Heart right ventricle (tissue), 16 donors: ENCODE measurements at places on chromosomes 1 and 21.

GRCh38 chr1:18240906-18241305 is 133.3 kb downstream of the IGSF21 start:
- no peak for DNase-seq

GRCh38 chr1:221169447-221169889 is 290.2 kb downstream of the HLX start:
- no peak for DNase-seq

- DNase-seq = no peak
Observed at GRCh38 chr1:118744420-118744819, 243.7 kb downstream of the TBX15 start.

DNA sequence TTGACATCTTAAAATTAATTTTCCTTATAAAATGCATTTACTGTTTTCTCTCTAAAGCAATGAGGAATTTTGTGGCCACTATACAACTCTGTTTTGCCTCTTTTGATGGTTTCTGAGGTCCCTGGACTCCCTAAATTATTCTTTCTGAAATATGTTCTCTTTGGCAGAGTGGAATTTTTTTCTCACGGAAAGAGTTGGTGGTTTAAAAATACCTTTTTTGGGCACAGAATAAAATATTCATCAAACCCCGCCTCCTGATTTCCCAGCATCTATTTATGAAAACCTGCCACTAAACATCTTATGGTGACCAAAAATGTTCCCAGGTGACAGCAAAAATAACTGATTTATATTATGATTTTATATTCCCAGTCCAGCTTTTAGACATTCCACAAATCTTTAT is 165.3 kb upstream of the SYT6 start:
- DNase-seq = no peak

DNA sequence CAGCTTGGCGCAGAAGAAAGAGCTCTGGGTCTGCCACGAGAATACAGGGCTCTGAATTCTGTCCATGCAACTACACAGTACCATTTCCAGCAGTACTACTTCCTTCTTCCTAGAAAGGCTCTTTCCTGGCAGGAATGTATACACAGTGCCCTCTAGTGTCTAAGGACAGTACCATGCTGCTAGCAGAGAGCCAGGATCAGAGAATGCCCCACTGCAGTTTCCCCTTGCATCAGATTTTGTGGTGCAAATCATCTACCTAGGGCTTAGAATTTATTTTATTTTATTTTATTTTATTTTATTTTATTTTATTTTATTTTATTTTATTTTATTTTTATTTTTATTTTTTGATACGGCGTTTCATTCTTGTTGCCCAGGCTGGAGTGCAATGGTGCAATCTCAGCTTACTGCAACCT is 50.8 kb downstream of the PAX7 start:
- no peak for DNase-seq

GRCh38 chr1:48470481-48470855 is 1.5 kb downstream of the SPATA6 start:
- DNase-seq = peak; percentile 47

DNA sequence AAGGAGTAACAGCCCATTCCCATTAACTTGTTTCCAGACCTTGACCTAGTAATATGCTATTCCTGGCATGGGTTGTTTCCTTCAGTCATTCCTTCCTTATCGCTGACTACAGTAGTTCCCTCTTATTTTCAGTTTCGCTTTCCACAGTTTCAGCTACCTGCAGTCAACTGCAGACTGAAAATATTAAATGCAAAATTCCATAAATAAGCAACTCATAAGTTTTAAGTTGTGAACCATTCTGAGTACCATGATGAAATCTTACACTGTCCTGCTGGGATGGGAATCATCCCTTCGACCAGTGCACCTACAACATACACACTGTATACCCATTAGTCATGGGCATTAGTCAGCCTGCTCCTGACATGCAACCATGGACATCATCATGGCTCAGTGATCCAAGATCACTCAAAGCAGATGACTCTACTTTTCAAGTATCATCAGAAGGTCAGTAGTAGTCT is 66.7 kb downstream of the CCDC30 start:
- DNase-seq = no peak

DNA sequence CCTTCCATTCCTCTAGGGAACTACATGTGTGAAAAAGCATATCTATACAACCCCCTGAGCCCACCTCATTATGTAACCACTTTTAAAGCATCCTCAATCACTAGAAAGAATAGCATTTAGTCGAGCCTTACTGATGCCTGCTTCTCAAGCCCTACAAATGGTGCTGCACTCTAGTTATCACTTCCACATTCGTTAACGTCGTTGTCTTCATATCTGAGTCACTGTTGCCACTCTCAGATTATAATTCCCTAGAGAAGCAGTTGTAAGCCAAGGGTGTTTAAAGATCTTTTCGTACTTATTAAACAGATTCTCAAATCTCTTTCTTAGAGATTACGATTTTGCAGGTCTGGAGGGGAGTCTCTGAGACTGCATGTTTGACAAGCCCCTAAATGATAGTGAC is 16.5 kb downstream of the ATP1B1 start:
- no peak for DNase-seq

GRCh38 chr1:67789551-67789950 is 43.7 kb downstream of the GNG12 start:
- no peak for DNase-seq

DNA sequence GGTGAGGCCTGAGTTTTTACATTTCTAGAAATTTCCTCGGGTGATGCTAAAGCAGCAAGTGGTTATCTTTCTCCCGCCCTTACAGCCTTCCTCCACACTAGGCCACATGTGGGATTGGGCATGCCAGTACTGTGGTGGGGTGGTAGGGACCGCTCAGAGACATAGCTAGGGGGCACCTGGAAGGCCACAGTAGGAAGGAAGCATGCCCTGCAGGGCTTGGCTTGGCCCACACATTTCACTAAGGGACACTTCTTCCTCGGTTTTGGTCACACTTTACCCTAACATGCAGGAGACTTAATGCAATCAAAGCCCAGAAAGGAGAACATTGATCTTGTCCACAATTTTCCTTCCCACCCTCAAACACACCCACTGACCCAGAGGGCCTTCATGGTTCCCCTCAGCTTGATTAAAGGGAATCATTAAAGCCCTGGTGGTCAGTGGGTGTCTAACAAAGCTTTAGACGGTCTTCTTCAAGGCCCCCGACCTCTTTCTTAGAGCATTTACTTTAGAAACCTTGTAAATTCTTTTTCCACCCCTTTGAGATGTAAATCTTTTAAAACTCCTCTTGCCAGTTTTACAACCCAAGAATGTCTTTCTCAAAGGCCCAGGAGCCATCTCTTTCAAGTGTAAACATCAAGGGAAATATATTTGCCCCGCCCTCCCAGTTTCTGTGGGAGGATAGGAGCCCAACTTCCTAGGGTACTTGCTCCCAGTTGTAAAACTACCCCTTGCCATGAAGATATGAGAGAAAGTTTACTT is 246.4 kb upstream of the PTBP2 start:
- no peak for DNase-seq

- DNase-seq = no peak
Observed at GRCh38 chr1:9312168-9312720, 19.6 kb downstream of the SPSB1 start.

DNA sequence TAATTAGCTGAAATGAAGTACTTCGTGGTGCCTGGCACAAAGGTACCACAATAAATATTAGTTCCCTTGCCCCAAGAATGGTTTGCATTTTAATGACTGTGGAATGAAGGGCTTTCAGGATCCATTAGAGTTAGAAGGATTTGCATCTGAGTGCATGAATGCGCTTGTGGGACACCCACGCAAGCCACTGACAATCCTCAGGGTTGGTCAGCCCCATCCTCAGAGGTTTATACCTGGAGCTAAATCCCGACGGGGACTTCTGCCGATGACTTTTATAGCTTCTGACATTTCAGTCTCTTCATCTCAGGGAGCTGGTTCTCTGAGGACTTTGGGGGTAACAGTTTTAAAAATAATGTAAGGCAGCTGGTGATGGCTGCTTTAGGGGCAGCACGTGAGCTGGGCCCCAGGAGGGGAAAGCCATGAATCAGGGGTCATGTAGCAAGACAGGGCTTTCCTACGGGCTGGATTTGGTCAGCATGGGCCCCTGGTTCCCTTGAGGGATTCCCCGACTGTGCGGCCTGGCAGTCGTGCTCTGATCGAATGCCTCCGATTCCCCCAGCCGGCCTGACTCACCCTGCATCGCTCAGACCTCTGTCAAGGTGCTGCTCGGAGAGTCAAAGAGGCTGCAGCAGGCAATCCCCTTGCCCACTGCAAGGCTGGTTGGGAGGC is 20.8 kb upstream of the IL10 start:
- DNase-seq = no peak
